ENCODE measurements at places on chromosomes 6 and 20. TPM values are rescaled to one million over a fixed set of nuclear protein-coding genes. Genes with fewer than 3 reads are reported as not detected.

SLC12A5 gene
- 6.9 TPM for total RNA-seq

RAB44 gene
- total RNA-seq = not detected

RAD21L1 gene
- total RNA-seq = not detected

DNA sequence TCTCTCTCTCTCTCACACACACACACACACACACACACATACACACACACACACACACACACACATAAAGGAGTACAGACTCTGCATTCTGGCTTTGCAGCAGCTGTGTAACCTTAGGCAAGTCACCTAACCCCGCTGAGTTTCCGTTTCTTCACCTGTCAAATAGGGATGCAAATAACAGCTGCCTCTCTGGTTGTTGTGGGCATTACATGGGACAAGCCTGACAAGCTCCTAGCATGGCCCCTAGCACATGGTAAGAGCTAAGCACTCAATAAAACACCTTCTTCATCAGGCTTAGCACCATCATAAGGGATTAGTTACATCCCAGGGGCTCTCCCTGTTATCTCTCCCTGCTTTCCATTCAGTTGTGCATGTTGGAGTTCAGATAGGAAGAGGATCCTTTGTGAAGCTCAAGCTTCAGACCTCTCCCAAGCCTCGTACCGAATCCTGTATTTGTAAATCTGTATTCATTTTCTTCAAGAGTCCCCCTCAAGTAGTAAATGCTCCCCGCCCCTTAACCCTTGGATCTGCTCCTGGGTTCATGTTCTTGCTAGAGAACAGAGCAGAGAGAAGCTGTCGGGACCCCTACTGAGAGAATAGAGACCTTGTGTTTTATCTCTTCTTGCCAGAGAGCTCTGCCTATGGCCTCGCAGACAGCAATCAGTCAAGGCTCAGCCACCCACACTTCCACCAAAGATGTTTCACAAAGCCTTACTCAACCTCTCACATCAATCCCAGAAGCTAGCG, 2.2 kb downstream of the SLC13A3 start:
- H3K27ac ChIP-seq = no peak overlapping the region
- H3K27me3 ChIP-seq = peaks cover 40% of the 10 kb centered on the region
- peaks cover 3% of the 10 kb centered on the region for H3K4me1 ChIP-seq
- H3K4me3 ChIP-seq = no peak overlapping the region

GRCh38 chr20:46190478-46191167, 72.5 kb downstream of the CD40 start:
- H3K27me3 ChIP-seq = peaks cover 52% of the 10 kb centered on the region
- no peak for DNase-seq

- peak overlapping the region; percentile 37 for H3K4me3 ChIP-seq
- no peak for DNase-seq
- no peaks in the 10 kb centered on the region for H3K36me3 ChIP-seq
- no peaks in the 10 kb centered on the region for H3K27me3 ChIP-seq
These were observed 1.1 kb upstream of the OPN5 start for GRCh38 chr6:47780510-47781356.

DNA sequence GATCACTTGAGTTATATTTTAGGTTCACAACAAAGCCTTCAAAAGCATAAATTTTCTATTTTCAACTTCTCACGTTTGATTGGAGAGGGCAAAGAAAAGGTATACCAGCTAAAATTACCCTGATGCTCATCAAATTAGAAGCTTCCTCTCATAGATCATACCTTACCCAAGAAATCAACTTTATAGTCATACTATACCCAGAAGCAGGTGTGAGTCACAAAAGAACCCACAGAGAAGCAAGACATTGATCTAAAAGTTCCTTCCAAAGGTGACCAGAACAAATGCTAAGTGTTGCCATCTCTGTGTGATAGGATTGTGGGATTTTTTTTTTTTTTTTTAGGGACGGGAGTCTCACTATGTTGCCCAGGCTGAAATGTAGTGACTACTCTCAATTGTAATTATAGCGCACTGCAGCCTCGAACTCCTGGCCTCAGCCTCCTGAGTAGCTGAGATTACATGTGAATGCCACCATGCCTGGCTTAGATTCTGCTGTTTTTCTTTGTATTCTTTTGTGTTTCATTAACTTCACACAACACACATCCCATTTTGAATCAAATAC, 3.3 kb downstream of the EIF2S2 start:
- H3K4me1 ChIP-seq = peaks cover 33% of the 10 kb centered on the region
- peak overlapping the region; percentile 34 for H3K27ac ChIP-seq
- H3K4me3 ChIP-seq = no peak overlapping the region
- no peak for DNase-seq
- H3K27me3 ChIP-seq = no peaks in the 10 kb centered on the region
- peaks cover 22% of the 10 kb centered on the region for H3K36me3 ChIP-seq

DNA sequence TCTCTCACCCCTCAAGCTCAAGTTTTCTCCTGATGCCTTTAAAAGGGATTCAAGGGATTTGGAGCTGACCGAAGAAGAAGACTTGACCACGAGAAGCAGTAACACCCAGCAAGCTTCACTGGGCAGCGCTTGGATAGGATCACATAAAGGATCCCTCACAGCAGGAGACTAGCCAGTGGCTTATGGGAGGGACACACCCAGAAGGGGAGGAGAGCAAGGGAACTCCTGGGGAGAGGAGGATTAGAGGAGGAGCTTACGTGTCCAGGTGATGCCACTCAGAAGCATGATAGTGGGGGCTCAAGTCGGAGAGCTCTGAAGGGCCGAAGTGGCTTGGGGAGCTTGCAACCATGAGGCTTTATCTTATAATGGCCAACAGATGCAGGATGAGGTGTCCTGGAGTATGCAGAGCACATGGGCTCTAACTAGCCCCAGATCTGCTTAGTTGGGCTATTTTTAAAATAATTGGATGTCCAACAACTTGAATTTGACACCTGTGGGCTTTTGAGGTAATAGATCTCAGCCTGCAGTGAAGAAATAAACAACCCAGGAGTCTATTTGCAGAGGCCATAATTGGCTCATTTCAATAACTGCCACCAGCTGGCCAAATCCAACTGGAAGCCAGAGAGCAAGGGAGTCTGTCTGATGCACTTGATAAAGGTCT, 137.9 kb upstream of the EXOC2 start:
- peaks cover 2% of the 10 kb centered on the region for H3K4me1 ChIP-seq
- H3K36me3 ChIP-seq = no peaks in the 10 kb centered on the region
- H3K27ac ChIP-seq = no peak overlapping the region
- no peak for DNase-seq
- peaks cover 5% of the 10 kb centered on the region for H3K27me3 ChIP-seq
- H3K4me3 ChIP-seq = no peak overlapping the region

- no peak overlapping the region for H3K4me3 ChIP-seq
- H3K27ac ChIP-seq = no peak overlapping the region
- no peak for DNase-seq
- peaks cover 12% of the 10 kb centered on the region for H3K4me1 ChIP-seq
These were observed 29.9 kb upstream of the BACH2 start for GRCh38 chr6:90326404-90327057.

GRCh38 chr6:150492507-150492906, 107.2 kb upstream of the PLEKHG1 start:
- no peak for DNase-seq
- H3K4me1 ChIP-seq = peaks cover 7% of the 10 kb centered on the region
- H3K36me3 ChIP-seq = no peaks in the 10 kb centered on the region
- H3K27ac ChIP-seq = no peak overlapping the region
- no peaks in the 10 kb centered on the region for H3K27me3 ChIP-seq

MED23 gene
- total RNA-seq = 39.3 TPM

Data from mesothelial cell of epicardium (in vitro differentiated cells).